CD4-positive, alpha-beta T cell treated with Interleukin-21 for 1 hour (primary cell): ENCODE measurements at places on chromosomes 5 and 9.
A peak's percentile ranks its signal among the peaks of the same experiment; 100 is the strongest.

GRCh38 chr9:132192728-132193127 lies 30.9 kb downstream of the NTNG2 start:
- DNase-seq, result no peak

- no peak for DNase-seq
Observed at GRCh38 chr5:135448791-135449507, 1.8 kb upstream of the DCANP1 start.

DNA sequence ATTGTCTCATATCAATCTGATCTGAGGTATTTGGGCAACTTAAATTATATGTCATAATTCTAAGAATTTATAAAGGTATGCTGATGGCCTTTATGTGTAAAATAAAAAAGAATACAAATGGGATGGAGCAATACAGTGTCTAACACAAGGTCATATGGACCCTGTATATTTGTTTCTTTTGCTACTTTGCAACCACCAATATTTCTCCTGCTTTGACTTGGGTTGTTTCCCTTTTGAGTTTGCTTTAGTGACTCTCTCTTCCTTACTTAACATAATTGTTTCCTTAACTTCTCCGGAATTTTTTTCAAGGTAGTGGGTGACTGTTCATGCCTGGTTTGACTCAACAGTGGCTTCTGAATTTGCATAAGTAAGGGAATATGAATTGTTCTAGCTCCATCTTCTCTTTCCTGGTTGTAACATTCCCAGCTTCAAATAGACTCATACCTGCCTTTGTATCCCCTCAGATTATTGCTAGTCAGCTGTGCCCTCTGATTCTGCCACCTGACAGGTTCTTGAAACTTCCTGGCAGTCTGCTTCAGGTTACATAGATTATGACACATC lies 30.2 kb upstream of the ANXA1 start:
- no peak for DNase-seq

GRCh38 chr9:89986190-89986589 lies 381.4 kb downstream of the GADD45G start:
- no peak for DNase-seq

DNA sequence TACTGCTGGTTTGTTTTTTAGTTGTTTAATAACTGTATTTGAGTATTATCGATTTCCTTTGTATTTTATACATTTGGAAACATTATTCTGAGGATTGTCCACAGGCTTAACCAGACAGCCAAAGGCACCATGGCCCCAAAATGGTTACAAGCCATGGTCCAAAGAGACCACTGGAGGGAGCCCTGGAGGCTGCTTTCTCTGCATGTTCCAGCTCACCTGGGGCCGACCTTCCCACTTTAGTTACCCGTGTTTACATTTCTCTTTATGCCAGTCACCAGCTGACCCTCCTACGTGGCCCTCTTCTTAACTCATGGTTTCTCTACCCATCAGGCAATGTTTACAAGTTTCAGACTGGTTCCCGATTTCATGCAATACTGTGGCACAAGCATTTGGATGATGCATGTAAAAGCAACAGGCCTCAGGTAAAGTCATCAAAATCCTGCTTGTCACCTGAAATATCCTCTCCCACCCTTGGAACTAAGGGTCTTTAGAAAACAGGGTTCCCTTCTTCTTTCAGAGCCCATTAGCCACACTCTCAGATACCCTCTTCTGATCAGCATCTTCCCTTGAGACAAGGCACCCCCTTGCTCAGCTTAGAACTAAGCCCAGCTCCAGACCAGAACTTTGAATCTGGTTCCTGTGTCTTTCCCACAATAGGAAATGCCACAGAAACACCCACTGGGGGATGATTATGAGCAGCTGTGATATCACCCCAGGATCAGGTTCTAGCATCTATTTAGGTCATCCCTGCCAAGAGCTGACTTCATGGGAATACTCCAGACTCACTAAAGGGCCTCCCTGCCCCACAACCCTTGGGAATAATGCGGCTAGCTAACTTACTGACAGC lies 49.9 kb upstream of the GARNL3 start:
- DNase-seq, result peak; percentile 61

- DNase-seq, result no peak
Observed at GRCh38 chr9:132616725-132617124, 34.3 kb downstream of the BARHL1 start.

- DNase-seq, result no peak
Observed at GRCh38 chr5:15889001-15889400, 290.6 kb downstream of the MARCHF11 start.

- no peak for DNase-seq
Observed at GRCh38 chr9:36880075-36880474, 154.0 kb downstream of the PAX5 start.

DNA sequence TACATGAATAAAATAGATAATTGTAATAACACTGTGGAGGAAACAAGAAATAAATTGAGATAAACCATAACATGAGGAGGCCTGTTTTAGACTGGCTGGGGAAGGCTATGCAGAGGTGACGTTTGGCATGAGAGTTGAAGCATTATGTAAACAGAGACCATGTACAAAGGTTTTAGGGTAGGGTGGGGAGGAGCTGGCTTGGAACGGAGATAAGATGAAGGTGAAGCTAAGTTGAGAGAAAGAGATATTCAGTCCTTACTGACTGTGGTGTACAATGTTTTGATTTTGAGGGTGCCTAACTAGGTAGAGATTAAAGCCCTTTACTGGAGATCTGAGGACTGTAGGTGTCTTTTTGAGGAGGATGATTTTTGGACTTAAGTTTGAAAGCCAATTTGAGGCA lies 17.8 kb downstream of the MAN2A1 start:
- no peak for DNase-seq

DNA sequence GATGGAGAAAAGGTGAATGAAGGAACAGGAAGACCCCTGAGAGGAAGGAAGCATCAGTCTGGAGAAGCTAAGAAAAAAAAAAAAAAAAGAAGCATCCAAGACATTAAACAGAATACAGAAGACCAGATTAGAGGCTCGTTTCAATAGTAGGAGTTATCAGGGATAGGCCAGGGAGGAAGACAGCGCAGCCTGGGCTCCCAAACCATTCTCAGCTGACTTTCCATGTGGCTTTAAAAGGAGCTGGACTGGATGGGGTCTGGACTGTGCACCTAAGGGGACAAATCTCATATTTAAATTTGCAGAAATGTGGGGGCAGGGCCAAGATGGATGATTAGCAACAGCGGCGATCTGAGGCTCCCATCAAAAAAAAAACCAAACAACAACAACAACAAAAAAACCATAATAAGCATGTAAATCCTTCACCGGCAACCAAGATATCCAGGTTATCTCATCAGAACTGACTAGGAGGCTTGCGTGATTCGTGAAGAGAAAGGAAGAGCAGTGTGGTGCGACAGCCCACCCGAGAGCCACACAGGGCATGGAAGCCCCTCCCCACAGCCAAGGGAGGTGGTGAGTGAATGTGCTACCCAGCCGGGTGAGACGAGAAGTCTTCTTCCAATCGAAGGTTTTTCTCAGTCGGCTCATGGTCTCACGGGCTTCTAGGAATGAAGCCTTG lies 114.9 kb upstream of the ADAMTS16 start:
- DNase-seq, result no peak

GRCh38 chr9:89935801-89936200 lies 331.0 kb downstream of the GADD45G start:
- DNase-seq, result no peak

DNA sequence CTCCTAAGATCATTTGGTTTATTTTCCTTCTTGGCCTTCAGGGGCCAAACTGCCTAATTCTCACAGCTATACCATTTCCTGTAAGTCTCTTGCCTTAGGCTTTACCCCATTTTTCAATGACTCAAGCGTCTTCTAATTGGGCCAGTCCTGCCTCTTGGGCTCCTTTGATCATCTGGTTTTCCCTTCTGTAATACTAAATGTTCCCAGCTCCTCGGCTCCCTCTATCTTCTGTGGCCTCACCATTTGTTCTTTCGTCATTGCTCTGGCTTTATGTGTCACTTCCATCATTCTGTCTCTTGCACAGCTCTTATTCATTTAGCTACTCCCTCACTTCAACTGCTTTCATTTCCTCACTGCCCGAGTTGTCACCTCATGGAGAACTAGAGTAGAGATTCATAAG lies 14.5 kb upstream of the SPINK7 start:
- DNase-seq, result no peak

GRCh38 chr5:159768243-159768642 lies 148.0 kb upstream of the ADRA1B start:
- no peak for DNase-seq

DNA sequence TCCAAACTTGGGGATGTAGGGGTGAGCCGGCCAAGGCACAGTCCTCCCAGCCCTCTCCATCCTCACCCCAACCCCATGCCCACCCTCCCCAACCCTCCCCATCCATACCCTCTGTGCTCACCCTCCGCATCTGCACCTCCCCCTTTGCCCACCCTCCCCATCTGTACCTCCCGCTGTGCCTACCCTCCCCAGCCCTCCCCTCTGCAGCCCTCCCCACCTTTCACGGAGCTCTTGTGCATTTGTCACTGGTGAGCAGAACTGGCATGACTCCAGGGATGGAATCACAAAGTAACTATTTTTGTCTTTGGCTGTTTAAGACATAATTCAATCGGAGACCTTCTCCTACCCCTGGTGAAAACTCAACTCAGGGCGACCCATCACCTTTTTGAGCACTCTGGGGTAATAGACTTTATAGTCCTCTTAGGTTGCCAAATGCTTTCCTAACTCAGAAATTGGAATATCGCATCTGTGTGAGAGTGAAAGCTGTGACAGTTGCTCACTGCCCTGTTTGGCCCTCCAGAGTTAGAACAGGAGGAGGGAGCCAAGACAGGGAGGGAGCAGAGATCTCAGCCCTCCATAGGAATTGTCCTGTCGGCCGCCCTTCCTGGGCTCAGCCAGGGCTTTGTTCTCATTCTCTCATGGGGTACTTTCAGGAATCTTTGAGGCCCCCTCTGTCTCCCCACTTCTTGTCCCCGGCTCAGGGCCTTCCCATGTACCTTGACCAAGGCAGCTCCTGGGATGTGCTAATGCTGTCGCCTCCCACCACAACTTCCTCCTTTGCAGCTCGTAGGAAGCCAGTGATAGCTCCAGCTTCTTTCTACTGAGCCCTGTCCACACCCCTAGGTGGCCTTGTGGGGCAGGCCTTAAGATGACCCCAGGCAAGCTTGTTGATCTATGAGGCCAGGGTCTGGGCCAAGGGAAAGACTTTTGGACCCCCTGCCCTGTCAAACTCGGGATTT lies 36.2 kb downstream of the OTULIN start:
- peak; percentile 10 for DNase-seq

- no peak for DNase-seq
Observed at GRCh38 chr5:73631500-73631899, 5.5 kb downstream of the ARHGEF28 start.

DNA sequence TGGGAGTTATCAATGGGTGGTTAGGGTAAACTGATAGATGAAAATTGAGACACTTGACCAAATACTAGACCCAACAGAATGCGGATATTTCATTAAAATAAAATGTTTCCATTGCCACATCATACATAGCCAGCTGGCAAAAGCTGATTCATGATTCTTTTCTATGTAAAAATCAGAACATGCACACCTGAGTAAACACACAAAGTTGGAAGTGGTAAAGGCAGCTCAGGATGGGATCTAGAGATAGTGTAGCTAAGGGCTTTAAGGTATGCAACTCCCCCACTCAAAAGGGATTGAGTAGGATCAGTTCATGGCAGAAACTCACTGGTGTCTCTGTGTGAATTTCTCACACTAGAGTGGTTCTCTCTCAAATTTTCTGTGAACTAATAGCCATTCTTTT lies 541.1 kb upstream of the GRAMD2B start:
- no peak for DNase-seq

DNA sequence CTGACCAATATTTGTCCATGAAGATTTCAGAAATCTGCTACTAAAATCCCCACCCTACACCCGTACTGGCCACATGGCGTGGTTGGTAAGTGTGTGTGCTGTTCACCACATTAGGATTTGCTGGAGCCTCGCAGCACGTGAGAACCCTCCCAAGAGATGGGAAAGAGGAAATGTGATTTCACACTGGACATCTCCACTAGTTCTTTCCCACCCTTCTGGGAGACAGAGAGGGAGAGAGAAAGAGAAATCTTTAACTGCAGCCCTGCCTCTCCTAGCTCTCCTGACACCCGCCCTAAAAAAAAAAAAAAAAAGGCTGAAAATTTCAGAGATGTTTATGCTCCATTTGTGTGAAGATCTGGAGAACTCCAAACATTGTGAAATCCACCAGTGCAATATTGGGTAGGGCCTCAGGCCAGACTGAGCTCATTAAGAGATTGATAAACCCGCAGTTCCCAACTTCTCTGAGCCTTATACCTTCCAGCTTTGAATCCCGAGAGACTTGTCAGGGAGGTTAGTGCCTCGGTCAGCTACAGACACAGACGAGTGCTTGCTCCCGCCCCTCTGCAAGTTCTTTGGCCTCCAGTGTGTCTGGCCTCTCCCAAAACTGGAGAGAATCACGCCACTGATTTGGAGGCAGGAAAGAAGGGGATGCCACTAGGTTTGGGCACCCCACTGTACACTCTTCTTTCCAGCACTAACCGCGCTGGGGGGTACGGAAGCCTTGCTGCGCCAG lies 1.9 kb downstream of the SPRY4 start:
- DNase-seq, result no peak

- DNase-seq, result no peak
Observed at GRCh38 chr5:82863266-82863665, 213.9 kb downstream of the TMEM167A start.

DNA sequence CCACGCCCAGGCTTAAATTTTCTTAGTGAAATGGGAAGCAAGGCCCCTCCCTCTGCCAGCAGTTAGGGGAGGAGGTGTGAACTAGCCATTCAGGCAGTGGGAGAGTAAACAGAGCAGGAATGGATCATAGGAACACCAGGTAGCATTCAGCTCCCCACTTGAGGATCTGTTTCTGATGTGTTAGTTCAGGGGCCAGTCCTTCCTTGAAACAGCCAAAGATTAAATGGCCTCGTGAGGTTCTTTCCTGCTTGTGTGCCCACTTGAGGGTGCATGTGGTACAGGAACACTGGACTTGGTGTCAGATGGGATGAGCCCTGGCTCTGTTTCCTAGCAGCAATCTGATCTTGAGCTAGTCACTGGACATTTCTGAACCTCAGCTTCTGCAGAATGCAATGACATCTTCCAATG lies 21.2 kb downstream of the FAXDC2 start:
- no peak for DNase-seq
